ENCODE measurements at places on chromosomes 12 and 14.

- DNase-seq: no peak
Observed at GRCh38 chr12:127811988-127812387, 455.0 kb upstream of the TMEM132C start.

GRCh38 chr12:75662511-75663159 is 151.2 kb upstream of the KRR1 start:
- no peak for DNase-seq

DNA sequence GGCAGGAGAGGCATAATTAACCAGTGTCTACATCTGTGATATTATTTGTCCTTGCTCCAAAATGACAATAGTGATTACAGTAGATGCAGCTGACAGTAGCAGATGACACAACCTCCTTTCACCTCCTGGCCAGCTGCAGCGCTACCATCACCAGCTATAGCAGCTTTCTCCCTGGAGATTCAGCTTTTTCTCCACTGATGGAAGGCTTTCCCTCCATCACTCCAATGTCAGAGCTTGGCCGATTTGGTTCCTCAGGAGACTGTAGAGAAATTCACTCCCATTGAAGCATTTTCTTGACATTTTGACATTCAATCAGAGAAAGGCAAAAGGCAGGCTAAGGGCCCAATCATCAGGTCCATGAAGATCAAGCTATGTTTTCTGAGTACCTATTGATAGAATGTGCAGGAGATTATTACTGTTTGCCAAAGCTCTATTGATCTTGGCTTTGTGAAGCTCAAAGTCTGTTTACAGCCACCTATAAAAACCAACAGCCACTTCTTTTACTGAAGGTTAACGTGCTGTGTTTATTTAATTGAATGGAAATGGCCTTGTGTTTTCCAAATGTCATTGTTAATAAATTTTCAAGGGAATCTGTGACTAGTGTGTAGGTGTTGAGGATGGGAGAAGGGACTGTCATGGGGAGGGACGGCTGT is 785.1 kb downstream of the DIO2 start:
- DNase-seq: no peak

DNA sequence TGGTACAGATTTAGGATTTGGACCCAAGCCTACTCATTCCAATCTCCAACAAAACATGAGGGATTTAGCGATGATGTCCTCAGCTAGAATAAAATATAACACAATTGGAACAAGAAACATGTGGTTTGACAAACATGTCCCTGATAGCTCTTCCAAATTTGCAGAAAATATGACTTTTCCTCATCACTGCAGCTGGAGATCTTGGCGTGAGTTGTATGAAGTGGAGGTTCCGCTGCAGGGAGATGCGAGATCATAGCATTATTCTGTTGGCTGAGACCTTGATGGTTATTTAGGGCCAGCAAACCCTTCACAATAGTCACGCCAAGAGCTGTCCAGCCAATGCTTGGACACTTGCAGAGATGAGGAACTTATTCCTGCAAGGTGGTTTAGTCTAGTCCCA is 413.4 kb upstream of the TBX3 start:
- DNase-seq: no peak

GRCh38 chr12:3685830-3686229 is 67.1 kb downstream of the CRACR2A start:
- DNase-seq: no peak

DNA sequence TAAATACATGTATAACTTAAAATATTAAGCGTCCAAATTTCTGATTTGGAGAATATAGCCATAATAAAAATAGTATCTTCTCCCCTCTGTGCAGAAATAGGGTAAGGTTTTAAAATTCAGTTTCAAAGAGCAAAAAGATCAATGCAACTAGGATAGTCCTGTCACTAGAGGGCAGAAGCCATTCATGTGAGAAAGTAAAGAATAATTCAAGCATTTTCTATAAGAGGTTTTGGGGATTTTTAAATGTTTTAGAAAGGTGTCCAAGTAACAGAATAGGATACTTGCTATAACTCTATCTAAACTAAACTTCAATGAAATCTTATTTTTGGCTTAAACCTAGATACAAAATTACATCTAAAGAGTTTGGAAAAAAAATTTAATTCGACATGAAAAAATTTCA is 50.3 kb downstream of the ADAMTS20 start:
- peak; percentile 30 for DNase-seq

- no peak for DNase-seq
Observed at GRCh38 chr14:90785876-90786450, 30.3 kb downstream of the TTC7B start.

GRCh38 chr14:35051796-35052195 is 5.7 kb downstream of the FAM177A1 start:
- DNase-seq: no peak

- no peak for DNase-seq
Observed at GRCh38 chr14:24067133-24068082, 4.0 kb upstream of the CPNE6 start.

DNA sequence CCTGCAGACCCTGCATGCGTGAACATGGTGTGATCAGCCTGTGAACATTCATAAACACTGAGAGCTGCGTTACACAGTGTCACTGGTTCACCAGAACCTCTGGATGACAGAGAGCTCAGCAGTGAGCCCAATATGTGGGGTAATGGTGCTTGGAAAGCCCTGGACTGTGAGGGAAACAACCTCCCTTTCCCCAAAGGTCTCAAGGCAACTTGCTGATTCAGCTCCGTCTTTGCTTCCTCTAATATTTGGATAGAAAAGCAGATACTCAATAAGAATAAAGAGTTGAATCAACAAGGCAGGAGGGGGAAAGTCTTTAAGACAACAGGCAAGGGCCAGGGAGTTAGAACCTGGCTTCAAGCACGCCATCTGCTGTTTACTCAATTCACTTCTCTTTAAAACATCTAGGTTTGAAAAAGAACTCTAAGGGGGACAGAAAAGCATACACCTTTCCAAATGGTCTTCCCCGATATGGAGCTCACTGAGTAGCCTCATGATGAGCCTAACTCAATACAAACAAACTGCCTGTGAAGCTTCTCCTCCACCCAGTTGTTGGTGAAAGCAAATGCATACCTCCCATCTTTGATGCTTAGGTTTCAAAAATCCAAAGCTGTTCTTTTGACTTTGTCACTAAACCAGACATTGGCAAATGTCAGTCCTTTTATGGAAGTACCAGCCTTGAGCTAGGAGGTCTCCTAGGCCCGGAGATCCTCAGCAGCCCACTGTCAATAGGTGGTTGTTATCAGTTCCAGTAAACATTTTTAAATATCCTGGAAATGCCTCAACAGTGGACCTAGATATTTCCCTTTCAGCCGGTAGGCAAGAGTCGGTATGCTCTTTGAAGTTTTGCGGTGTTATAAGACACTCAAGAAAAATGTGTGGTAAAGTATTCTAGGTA is 76.1 kb downstream of the SAMD4A start:
- DNase-seq: no peak

DNA sequence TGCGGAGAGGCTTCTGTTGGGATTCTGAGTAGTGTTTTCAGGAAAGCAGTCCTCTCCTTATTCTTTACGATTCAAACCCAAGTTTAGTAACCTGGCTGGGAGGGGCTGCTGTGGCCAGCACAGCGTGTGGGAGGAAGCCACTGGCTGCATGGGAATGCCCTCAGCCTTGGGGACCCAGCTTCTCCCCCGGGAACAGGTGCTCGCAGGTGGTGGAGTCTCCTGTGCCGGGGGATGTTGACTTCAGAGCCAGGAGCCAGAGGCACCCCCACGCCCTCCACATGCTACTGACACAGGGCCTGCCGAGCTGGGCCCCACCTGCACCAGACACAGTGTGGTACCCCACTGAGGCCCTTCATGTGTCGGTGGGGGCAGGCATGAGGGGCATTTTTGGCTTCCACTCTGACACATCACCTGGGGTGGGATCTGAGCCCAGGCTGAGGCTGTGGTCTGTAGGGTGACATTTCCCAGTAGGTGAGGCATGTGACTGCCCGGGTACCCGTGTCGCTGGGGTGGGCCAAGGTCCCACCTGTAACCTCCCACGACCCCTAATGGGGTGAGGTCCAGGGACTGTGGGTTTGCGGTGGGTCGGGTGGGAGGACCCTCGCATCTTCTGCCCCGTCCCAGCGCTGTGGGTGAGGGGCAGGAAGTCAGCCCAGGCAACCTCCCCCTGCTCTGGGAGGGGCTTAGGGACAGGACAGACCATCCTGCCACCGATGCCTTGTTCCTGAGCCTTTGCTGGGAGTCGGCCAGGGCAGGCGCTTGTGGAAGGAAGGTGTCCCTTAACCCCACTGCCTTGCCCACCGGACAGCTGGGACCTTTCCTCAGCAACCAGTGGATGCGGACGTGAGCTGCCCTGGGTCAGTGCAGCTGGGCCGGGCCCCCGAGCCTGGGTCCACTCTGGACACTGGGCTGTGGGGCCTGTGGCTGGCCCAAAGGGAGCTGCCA is 26.5 kb downstream of the MTA1 start:
- DNase-seq: no peak

DNA sequence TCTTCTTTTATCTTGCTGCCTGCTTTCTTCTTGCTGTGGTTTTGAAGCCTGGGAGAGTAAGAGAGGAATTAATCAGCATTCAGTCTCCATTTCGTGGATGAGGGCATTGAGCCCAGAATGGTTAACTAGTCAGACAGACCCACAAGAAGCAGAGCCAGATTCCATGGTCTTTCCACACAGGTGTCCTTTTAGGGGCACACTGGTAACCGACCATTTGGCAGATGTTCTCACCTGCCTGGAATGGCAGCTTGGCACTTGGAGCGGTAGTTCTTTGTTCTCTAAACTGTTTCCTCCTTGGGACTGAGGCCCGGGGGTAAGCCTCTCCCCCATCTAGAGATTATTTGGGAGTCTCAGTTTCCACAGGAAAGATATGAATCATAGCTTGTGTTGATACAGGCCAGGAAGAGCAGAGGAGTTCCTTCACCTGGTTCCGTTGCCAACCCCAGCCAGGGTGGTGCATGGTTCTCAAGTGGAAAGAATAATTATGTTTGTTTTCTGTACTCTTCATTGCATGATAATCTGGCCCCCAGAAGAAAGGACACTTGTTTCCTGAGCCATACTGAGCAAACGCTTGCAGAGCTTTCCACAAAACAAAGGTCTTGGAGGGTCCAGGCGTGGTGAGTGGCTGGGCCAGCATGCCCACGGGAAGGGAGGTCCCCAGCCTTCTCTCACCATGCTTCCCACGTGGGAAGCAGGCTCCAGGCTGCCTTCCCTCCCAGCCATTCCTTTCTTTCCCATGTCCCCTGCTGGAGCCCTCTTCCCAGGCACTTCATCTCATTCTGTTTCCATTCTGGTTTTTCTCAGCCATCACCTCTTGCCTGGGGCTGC is 2.0 kb upstream of the KRT75 start:
- DNase-seq: peak; percentile 75

GRCh38 chr14:32073537-32074189 is 3.4 kb upstream of the ARHGAP5 start:
- peak; percentile 82 for DNase-seq

DNA sequence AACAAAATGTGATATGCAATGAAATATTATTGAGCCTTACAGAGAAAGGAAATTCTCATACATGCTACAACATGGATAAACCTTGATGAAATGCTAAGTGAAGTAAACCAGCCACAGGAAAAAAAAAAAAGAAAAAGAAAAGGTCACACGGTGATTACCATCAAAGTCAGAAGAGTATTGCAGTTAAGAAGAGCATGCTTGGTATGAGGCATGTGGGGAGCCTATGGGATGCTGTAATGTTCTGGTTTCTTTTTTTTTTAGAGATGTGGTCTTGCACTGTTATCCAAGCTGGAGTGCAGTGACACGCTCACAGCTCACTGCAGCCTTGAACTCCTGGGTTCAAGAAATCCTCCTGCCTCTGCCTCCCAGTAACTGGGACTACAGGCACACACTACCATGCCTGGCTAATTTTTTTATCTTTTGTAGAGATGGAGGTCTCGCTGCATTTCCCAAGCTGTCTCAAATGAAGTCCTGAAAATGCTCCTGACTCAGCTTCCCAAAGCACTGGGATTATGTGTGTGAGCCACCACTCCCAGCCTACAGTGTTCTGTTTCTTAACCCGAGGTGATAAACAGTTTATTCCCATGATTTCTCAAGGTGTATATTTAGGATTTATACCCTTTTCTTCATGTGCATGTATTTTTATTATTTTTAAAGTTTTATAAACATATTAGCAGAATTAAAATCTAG is 96.2 kb downstream of the SEC23A start:
- no peak for DNase-seq

- DNase-seq: peak; percentile 54
Observed at GRCh38 chr12:45368841-45369489, 153.1 kb downstream of the ANO6 start.

DNA sequence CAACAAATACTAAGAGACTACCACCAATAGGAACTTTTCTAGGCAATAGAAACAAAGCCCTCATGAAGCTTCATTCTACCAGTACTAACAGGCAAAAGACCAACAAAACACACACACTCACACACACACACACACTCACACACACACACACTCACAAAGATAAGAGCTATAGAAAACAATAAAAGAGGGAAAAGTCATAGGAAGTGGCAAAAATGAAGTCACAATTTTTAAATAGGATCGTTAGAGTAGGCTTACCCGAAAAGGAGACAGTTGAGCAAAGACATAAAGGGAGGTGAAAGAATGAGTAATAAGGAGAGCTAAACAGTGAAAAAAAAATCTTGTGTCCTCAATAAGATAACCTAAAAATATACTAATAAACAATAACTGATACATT is 66.5 kb downstream of the C2CD5 start:
- DNase-seq: no peak

- peak; percentile 15 for DNase-seq
Observed at GRCh38 chr12:56007564-56008559, 10.8 kb downstream of the SUOX start.

- peak; percentile 92 for DNase-seq
Observed at GRCh38 chr12:30794591-30795409, 40.0 kb upstream of the CAPRIN2 start.

DNA sequence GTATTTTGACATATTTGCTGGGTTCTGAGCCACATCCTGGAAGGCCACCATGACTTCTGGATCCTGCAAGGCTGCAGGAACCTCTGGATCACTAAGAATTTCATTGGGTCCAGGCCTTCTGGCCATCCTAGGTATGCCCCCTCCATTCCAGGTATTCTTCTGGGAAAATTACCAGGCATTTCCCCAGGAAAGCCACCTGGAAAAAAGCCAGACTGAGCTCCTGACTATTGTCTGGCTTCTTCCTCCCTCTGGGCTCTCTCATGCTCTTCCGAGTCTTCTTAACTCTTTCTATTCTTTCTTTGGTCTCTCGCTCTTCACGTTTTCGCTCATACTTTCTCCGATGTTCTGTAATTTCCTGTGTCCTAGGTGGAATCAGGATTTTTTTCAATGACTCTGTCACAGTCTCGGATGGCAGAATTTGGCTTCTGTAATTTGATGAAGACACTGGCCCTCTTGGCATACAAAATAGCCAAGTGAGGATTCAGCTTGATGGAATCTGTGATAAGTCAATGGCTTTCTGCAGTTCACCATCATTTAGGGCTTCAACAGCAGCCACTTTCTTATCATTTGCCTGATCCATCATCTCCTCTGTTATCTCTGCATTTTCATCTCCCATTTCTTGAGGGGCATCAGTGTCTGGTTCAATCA is 42.6 kb downstream of the ATP23 start:
- DNase-seq: no peak

All from kidney tubule cell (primary cell).